ENCODE measurements at places on chromosomes 4 and X.
A peak's percentile ranks its signal among the peaks of the same experiment; 100 is the strongest.

DNA sequence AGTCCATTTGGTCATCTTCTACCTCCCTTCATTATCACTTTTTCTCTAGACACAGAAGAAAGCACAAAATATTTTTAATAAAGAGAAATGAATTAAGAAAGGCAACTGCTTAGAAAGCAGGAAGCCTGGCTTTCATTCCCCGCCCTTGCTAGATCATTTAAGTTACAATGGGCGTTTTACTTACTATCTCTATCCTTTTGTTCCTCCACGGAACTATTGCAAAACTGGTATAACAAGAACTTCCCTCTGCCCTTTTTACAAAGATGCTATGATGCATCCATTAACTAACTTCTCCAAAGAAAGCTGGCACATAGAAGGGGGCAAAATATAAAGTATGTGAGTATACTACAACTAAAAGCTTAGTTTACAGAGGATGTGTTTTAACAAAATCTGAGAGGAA, 434.5 kb upstream of the FTHL17 start:
- DNase-seq, result no peak

GRCh38 chr4:42515156-42515884, 118.0 kb downstream of the SHISA3 start:
- peak; percentile 38 for DNase-seq

GRCh38 chr4:41880022-41880837, 55.0 kb upstream of the TMEM33 start:
- DNase-seq, result no peak

GRCh38 chr4:15317246-15317645, 110.6 kb upstream of the C1QTNF7 start:
- no peak for DNase-seq

- no peak for DNase-seq
Measured at GRCh38 chr4:180675359-180675650, 1567.9 kb upstream of the TENM3 start.

- no peak for DNase-seq
Measured at GRCh38 chr4:17544831-17545234, 29.9 kb downstream of the CLRN2 start.

- DNase-seq, result no peak
Measured at GRCh38 chr4:58453956-58454355, 1343.8 kb upstream of the IGFBP7 start.

- DNase-seq, result no peak
Measured at GRCh38 chr4:13312264-13312663, 171.9 kb downstream of the RAB28 start.

DNA sequence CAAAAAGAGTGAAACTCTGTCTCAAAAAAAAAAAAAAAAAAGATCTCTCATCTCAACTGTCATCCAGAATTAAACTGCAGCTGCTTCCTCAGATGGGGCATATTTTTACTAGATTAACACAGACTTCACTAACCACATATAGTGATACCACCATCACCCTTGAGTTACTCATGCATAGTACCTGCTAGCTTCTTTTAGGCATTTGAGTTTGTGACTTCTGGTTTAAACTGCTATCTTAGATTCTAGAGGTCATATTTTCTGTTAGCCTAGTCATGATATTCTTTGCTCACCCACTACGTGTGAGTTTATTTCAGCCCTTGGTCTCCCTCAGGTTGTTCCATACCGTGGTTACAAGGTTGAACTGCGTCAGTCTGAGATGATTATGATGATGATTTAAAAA, 154.9 kb upstream of the BMP3 start:
- DNase-seq, result no peak

GRCh38 chr4:68718447-68719074, 48.1 kb upstream of the UGT2B15 start:
- DNase-seq, result no peak

- DNase-seq, result no peak
Measured at GRCh38 chrX:24657671-24658386, 10.7 kb upstream of the PCYT1B start.

DNA sequence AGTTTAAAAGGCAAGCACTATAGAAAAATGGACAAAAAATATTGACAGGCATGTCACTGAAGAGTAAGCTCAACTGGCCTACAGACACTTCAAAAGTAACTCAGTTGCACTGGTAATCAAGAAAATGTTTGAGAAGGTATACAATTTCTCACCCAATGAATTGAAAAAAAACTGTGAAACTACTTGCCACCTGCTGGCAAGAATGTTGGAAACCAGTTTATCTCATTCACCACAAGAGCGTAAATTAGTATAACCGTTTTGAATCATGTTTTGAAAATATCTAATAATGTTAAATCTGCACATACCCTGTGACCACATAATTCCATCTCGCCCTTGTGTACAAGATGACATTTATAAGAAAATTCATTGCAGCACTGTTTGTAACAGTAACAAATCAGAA, 31.7 kb downstream of the TXK start:
- DNase-seq, result no peak

- DNase-seq, result no peak
Measured at GRCh38 chrX:132118358-132118757, 9.5 kb downstream of the FRMD7 start.

DNA sequence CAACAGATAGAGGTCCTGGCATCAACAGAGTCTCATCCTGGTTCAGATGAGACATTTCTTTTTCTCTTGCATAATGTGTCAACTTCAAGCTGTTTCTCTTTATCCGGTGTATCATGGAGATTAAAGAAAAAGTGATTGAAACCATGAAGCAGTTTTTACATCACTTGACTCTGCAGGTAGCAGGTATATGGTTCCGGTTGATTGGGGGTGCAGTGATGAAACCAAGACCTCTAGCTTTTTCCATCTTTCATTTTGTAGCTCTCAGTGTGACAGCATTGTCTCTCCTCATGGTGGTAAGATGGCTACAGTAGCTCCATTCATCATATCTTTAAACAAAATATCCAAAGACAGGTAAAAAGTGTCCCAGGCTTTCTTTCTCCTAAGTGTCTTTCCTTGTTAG, 2.4 kb upstream of the HOPX start:
- no peak for DNase-seq

DNA sequence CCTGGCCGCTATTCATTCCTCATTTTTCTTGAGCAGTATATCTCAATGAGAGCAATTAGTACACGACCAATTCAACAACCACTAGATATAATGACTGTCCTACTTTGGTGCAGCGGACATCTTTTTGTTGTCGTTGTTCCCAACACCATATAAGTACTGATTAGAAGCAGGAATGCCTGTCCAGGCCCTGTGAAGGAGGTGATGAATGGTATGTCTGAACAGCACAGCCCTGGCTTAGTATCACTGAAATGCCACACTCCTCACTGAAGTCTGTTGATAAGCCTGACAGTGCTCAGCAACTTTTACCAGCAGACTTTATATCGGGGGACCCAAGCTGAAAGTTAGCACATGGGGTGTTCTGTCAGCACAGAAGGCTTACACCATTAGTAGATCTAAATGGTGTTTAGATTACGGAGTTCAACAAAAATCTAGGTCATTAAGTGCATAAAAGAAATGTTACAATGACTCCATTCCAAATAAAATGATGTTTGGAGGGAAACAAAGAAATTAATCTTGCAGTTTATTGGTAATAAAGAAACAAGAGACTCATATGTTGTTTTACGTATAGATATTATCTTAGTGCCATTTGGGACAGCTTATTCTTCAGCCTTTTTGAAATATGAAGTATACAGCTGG, 228.3 kb upstream of the TTC29 start:
- no peak for DNase-seq

DNA sequence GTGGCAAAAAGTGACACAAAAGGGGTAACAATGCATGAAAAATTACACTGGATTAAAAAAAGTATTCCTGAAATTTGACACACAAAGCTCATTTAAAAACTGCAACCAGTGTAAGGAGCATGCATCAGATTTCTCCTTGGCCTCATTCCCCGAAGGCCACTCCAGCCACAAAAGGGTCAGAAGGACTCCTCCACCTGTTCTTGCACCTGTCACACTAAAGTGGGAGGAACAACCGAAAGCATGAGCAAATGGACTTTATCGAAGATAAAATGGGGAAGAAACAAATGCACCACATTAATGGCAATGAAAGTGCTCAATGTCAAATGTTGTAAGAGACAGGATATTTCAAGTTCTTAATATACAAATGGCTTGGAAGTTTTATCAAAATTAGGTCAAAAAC, 88.2 kb downstream of the ADGRA3 start:
- DNase-seq, result no peak

DNA sequence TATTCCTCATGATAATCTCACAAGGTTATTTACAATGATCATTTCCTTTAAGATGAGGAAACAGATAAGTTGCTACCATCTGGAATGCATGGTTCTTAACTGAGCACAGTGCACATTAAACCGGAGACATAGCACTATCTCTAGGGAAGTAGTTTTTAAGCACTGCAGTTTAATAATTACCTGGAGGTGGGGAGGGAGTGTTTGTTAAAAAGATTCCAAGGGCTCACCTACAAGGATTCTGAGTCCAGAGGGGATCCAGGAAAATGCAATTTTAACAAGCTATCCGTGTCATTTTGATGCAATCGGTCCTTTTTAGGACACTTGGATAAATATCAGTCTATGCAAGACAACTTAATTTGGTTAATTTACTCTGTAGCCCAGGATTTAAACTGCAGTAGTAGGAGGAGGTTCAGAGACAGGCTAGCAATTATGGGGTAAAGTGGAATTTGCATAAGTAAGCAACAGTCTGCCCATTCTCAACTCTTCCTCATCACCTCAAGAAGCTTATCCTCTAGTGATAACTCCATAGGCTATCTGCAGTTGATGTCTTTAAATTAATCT, 2.8 kb upstream of the PDLIM5 start:
- DNase-seq, result no peak

- DNase-seq, result no peak
Measured at GRCh38 chr4:53671757-53672156, 80.5 kb upstream of the LNX1 start.
